Suprapubic skin (tissue), 4 donors: ENCODE measurements at places on chromosomes 2 and 18.
A peak's percentile ranks its signal among the peaks of the same experiment; 100 is the strongest.

- DNase-seq, result no peak
These were observed 118.7 kb downstream of the EPB41L3 start for GRCh38 chr18:5424903-5425664.

DNA sequence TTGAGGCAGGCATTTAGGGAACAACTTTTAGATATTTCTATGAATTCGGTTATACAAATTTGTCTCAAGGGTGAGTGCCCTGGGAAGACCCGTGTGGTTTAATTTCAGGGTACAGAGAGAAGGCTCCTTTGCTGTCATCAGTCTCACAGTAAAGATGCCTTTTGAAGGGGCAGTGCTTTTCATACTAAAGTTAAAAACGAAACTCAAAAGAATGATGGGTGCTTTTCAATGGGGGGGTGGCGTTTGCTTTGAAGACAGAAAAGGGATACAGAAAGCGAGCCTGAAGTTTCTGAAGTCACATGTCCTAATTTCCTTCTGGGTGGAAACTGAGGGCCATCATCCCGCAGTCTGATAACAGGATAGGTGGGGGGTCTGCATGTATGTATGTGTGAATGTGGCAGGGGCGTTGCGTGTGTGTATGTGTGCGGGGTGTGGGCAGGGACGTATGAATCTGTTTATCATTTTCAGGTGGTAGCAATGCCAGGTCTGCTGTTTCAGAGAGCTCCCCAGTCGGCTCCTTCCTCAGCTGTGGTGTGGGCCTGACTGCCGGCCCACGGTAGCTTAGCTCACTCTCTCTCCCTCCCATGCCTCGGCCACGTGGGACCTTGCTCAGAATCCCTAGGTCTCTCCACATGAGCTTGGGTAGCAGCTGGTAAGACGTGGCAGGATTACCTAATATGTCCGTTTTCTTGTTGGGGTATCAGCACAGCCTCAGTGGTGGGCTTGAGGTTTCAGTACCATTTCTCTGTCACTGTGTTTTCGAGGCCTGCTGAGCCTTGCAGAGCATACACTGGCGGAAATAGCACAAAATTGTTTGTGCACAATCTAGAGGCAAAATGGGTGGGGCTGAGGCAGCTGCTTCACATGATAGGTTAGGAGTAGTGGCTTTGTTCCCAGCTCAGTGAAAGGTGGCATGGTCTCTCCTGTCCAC is 32.7 kb downstream of the ARHGAP25 start:
- no peak for DNase-seq

- no peak for DNase-seq
These were observed 142.8 kb downstream of the TMEM17 start for GRCh38 chr2:62363166-62363565.

GRCh38 chr2:33015421-33016142 is 68.8 kb downstream of the LTBP1 start:
- no peak for DNase-seq

- no peak for DNase-seq
These were observed 316.8 kb downstream of the PAX3 start for GRCh38 chr2:221981912-221982470.

DNA sequence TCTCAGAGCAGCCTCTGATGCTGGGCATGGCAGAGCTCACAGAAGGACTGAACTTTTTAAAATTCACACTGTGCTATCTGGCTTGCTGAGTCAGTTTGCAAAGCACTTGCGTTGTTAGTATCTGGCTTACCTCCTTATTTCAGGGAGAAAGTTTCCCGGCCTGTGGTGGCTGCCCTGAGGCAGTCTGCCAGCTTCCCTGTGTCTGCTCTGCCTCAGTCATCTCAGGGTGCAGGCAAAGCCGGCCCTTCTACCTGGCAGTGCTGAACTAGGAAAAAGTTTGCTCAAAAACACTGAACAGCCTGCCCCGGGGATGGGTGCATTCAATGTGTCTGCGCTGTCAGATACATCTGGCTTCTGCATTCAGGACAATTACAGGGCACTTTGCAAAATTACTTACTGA is 90.2 kb upstream of the UXS1 start:
- peak; percentile 61 for DNase-seq

DNA sequence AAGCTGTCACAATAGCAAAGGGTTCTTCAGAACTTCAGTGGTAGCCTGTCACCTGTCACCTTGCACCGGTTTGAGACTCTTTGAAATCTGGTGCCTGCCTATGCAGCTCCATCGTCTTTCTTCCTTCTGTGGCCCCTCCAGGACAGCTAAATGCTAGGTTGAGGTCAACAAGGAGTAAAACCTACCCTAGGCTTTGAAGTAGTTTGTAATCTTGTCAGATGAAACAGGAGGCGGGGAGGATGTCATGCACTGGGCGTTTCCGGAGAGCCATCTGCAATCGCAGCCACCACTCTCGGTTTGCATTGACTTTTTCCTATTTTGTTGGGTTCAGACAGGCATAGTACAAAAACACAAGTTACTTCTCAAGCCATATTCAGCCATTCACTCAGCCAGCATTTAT is 116.7 kb downstream of the LPIN1 start:
- DNase-seq, result no peak

DNA sequence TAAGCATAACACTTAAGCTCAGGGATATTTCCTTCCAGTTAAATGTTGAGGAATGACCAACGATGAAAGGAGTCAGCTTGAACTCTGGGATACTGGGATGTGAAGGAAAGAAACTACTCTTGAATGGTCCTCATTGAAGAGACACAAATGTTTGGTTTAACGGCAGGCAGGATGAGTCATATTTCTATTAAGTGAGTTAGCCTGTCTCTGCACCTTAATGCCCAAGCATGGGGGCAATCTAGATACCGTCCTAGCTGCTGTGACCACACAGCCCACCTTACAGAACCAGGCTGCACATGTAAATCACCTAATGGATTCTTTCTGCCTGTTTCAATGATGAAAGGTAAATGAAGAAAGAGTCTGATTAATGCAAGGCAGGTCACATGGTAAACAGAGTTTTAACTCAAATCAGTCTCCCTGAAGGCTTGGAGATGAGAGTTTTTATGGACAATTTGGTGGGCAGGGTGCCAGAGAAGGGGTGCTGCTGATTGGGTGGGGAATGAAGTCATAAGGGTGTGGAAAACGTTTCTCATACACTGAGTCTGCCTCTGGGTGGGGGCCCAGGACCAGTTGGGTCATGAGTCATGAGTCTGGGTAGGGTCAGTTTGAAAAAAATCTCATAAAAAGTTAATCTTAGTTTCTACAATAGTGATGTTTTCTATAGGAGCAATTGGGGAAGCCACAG is 144.6 kb upstream of the MMADHC start:
- DNase-seq, result no peak

DNA sequence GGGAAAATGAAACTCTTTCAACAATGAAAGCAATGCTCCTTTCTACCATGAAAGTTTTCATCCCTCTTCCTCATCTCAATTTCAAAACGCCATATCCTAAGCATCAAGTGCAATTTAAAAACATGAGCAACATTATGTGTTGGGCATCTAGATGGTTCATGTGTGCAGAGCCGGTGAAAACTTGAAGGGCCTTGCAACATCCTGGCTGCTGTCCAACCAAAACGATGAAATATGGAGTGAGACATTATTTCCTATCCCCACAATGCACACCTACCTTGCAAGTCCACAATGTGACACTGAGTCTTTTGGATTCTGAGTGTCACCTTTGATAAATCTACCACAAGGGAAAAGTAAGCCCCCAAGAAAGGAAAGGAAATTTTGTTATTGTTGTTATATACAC is 110.0 kb downstream of the NCKAP5 start:
- no peak for DNase-seq

DNA sequence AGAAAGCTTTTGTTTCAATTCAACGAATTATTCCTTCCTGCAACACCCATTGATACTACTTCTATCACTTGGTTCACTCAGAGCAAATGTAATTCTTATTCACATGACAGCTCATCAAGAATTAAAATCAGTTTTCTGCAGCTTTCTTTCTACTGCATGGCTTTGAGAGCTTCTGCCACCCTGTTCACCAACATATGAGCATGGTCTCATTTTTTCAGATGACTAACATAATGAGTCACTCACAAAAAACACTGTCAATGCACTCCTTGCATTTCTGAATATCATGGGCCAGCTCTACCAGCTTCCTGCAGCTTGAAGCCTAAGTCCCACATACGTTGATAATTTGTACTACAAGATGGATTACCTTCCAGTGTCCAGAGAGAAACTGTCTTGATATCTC is 342.9 kb downstream of the LRATD1 start:
- no peak for DNase-seq

- no peak for DNase-seq
These were observed 38.6 kb upstream of the ARL4C start for GRCh38 chr2:234535464-234535863.

DNA sequence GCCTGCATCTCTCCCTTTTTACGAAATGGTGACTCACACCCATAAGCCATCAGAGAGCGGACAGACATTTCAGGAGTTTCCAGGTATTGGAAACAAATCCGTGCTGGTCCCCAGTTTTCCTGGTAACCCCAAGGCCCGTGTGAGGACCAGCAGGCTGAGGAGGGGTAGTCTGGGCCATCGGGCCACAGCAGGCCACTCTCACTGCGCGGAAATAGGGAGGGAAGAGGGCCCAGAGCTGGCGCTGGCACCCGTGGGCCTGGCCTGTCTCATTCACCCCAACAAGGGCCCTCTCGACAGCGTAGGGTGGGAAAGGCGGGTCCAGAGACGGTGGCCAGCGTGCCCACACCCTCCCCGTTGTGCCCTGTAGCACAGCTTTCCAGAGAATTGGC is 13.7 kb upstream of the FAHD2A start:
- no peak for DNase-seq

DNA sequence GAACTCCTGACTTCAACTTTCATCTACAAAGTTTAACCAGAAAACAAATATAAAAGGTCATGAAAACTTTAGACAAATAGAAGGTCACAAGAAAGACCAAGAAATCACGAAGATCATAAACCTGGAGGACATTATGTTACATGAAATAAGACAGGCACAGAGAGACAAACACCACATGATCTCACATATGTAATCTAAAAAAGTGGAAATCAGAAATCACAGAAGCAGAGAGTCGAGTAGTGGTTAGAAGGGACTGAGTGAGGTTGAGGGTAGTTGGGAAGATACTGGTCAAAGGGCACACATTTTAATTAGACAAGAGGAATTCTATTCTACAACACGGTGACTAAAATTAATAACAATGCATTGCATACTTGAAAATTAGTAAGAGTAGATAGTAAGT is 1.4 kb downstream of the GCFC2 start:
- no peak for DNase-seq

DNA sequence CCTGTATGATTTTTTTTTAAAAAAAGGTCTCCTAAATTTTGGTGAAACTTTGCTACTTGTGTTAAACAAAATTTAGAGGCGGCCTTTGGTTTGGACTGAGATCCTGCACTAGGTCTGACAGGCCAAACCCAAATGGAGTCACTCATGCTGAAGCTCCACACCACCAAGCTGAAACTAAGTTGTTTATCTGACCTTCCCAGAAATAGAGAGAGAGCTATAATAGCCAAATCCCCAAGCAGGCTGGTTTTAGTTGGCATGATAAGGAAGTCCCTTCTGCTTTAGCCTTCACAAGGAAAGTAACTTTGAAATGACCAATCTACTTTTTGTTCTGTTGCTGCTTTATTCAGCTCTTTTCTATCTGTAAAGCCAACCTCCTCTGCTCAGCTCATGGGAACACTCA is 17.1 kb upstream of the THUMPD2 start:
- DNase-seq, result no peak

DNA sequence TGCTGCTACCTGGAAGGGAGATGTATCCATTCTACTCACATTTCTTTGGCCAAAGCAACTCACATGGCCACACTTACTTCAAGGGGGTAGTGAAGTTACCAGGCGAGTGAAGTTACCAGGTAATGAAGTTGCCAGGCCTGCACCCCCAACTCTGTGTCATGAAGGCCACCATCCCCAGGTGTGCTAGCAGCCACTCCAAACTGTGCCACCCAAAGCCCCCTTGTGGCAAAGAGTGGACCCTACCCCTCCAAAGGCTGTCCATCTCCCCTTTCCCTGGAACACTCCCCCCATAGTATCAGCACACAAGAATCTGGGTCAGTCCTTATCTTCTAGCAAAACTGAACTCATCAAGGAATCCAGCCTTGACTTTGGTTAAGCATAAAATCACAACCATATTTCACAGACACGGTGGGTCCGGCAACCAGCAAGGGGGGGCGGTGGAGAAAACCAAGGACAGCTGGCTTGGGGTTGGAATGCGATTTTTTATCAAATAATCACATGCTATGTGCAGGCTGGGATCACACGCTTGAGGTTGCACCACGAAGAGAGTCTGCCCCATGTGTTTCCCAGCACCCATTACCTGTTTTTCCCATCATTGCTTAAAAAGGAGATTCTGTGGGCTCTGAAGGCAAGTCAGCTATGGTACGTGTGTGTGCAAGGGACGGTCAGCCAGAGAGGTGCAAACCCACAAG is 60.9 kb downstream of the ZFP36L2 start:
- DNase-seq, result no peak

- no peak for DNase-seq
These were observed 38.0 kb downstream of the ACTR2 start for GRCh38 chr2:65265671-65266045.

- DNase-seq, result peak; percentile 92
These were observed 5.6 kb upstream of the NAPG start for GRCh38 chr18:10519999-10520935.

DNA sequence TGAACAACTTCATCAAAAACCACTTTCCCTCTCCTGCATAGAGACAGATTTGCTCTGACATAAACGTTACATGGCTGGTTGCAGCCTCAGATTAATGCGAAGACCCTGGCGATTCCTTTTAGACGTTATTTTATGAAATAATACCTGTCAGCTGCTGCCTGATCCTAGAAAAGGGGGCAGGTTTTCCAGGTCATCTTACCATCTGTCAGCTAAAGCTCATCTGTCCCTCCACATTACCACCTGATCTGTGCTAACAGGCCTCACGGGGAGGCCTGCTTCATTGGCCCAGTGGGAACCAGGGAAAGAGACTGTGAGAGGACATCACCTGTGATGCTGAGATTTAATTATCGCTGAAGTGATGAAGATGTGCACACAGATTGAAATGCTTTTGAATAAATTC is 261.0 kb downstream of the ARHGAP15 start:
- DNase-seq, result no peak
